ENCODE measurements at places on chromosomes 16 and 17.

GRCh38 chr17:44074231-44074910 lies 3.8 kb downstream of the G6PC3 start:
- no peak for DNase-seq

DNA sequence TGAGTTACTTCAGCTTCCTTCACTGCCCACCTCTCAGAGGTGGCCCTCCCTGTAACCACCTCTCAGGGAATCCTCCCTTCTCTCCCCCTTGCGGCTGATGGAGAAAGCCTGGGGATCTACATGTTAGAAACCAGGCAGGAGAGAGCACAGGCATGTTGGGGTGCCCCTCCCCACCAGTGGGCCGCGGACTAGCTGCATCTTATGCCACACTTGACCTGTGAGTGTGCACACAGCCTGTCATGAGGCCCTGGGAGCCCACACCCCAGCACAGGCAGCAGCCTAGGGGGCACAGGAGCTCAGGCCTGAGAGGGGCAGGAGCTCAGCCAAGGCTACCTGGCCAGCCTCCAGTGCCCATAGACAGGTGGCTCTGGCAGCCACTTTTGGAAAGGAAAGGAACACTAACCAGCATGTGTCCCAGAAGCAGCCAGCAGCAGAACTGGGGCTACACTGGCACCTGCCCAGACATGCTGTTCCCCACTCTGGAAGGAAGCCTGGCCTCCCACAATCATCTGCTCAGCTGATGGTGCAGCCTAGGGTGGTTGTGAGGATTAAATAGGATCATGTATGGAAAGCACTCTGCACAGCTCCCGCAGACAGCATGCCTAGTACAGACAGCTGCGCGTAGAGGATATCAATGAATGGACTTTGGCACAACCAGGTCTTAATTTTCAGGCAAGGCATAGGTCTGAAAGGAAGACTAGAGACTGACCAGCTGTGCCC lies 60.5 kb downstream of the TMEM132E start:
- DNase-seq = no peak

- DNase-seq = no peak
Measured at GRCh38 chr16:30394592-30395154, 547 bp upstream of the ZNF48 start.

DNA sequence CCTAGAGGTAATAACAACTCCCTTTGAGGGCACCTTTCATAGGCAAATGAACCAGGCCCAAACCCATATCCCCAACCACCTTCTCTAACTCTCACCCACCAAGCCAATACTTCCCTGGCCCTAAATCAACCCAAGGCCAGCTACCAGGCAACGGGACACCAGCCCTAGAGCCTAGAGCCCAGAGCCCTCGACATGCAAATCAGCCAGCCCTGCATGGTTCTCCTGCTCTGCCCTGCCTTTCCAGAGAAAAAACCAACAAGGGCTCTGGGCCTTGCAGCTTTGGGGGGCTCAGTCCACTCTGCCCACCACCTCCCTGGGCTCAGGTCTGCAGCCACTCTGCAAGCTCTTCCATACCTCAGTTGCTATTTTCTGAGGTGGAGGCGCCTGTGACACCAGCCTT lies 55.0 kb downstream of the PITPNM3 start:
- DNase-seq = no peak

GRCh38 chr16:27164352-27164751 lies 39.0 kb upstream of the KDM8 start:
- DNase-seq = no peak

DNA sequence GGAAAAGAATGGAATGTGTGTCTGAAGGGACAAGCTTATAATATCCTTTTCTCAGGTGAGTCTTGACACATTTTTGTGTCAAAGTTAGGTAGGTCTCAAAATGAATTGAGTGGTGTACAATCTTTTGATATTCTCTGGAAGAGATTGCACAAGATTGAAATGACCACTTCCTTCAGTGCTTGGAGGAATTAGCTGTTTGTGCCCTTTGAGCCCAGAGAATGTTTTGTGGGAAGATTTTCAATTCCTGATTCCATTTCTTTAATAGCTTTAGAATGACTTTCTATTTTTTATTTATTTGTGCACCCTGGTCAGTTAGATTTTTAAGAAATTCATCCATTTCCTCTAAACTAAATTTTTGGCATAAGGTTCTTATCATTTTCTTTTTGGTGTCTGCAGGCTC lies 1.6 kb upstream of the CCL13 start:
- no peak for DNase-seq

DNA sequence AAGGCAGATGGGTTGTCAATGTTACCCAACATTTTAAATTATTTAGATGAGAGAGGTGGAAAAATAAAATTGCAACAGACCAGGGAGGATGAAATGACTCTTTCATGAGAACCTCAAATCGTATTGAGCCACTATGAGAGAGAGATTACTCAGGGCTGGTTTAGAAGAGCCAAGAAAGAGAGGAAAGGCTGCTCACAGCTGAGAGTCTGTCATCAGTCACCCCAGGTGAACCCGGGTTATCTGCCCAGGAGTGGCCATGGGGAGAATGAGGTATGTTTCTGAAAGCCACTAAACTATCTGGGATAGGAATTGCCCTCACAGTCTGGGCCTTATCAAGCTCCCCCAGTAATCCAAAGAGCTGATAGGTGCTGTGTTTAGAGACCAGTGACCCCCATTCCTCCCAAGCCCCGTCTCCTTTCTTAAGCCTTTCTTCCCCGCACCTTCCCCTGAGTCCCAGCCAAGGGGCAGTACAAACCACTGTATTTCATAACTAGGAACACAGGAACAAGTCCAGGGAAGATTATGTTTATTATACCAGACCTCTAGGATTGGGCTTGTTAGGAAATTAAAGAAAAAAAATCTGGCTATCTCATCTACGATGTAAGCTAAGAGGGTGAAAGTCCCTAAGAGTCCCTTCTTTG lies 158.9 kb upstream of the NOL11 start:
- DNase-seq = no peak

GRCh38 chr17:75428543-75429469 lies 23.3 kb upstream of the GRB2 start:
- no peak for DNase-seq

- DNase-seq = no peak
Measured at GRCh38 chr17:50171371-50172071, 5.7 kb downstream of the SGCA start.

DNA sequence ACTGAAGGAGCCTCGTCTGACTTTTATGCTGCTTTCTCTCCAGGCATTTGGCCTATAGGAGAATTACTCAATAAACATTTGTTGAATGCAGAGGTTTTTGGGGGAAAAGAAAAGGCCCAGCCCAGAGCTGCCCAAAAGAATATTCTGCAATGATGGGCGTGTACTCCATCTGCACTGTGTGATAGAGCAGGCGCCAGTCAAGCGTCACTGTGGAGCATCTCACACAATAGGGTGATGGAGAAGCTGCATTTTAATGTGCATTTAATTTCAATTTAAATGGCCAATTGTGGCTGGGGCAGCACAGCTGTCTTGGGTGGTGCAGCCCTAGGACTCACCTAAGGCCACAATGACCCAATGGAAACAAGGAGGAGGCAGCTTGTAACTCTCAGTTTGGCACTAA lies 20.6 kb downstream of the GLYR1 start:
- no peak for DNase-seq

GRCh38 chr16:75061669-75062068 lies 54.9 kb downstream of the LDHD start:
- no peak for DNase-seq

- peak; percentile 64 for DNase-seq
Measured at GRCh38 chr16:11094075-11094856, 149.9 kb downstream of the CLEC16A start.

- DNase-seq = no peak
Measured at GRCh38 chr16:27311897-27312303, 1.9 kb upstream of the IL4R start.

DNA sequence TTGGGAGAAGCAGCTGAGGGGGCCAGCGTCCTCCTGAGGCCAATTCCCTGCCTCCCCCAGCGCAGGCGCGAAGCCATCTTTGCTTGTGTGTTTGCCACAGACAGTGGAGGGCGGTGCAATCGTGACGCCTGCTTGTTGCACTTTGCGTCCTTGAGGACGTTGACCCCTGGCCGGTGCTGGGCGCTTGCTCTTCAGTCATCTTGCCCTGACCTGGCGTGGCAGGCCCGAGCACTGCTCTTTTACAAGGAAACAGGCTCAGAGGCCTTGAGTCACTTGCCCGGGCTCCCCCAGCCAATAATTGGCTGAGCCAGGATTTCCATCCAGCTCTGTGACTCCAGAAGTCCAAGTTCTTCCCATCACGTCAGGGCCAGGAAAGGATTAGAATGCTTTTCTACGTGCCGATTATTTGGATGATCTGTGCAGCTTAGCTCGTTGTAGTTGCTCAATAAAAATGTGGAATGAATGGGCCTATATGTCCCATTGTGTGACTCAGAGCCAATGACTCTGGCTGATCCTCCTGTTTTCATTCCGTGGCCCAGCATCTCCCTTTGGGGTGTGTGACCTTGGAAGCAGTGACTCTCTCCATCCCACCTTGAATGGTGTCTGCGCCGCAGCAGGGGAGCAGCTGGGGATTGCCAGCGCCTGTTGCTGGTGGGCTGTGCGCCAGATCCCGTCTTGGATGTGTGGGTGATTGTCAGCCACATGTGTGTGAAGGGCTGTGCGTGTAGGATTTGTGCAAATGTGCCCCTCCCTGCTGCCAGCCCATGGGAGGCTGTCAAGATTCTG lies 214.1 kb downstream of the SEC14L1 start:
- no peak for DNase-seq

GRCh38 chr16:68275611-68276191 lies 11.4 kb downstream of the SLC7A6 start:
- DNase-seq = no peak

DNA sequence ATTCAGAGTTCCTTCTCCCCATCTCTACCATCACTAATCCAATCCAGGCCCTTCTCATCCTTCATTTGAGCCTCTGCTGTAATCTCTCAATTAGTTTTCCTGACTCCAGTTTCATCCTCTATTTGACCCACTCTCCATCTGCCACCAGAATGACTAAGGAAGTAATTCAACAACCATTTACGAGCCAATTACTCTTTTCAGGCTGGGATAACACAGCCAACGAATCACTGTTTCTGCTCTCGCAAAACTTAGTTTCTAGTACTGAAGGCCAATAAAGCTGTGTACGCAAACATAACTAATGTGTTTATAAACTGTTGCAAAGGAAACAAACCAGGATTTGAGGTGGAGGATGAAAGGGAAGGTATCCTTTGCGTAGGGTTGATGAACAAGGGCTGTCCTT lies 53.7 kb downstream of the MAP2K6 start:
- no peak for DNase-seq

DNA sequence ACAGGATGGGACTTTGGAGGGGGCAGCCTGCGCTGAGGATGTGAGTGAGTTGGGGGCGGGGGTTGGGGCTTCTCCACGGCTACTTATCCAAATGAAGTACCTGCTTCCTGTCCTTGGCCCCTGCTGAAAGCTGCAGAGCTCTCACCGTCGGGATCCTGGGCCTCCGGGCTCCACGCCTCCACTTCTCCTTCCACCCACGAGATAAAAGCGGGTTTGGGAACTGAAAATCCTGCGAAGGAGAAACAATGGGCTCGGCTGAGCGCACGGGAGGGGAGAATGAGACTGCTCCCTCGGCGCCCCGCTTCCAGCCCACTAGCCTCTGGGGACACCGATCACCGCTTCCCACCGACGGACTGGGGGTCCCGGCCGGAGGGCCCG lies 486 bp downstream of the ZNF785 start:
- no peak for DNase-seq

GRCh38 chr17:27157898-27158297 lies 136.0 kb upstream of the WSB1 start:
- no peak for DNase-seq

- DNase-seq = no peak
Measured at GRCh38 chr17:45231481-45232116, 9.9 kb downstream of the FMNL1 start.

- no peak for DNase-seq
Measured at GRCh38 chr16:16141784-16142396, 81.4 kb downstream of the ABCC6 start.

GRCh38 chr16:50088302-50088701 lies 22.5 kb downstream of the HEATR3 start:
- DNase-seq = no peak

- no peak for DNase-seq
Measured at GRCh38 chr16:72875291-72876031, 172.5 kb downstream of the ZFHX3 start.

- no peak for DNase-seq
Measured at GRCh38 chr16:28294201-28294600, 1.9 kb downstream of the SBK1 start.

- no peak for DNase-seq
Measured at GRCh38 chr17:61805399-61805798, 57.9 kb downstream of the BRIP1 start.

DNA sequence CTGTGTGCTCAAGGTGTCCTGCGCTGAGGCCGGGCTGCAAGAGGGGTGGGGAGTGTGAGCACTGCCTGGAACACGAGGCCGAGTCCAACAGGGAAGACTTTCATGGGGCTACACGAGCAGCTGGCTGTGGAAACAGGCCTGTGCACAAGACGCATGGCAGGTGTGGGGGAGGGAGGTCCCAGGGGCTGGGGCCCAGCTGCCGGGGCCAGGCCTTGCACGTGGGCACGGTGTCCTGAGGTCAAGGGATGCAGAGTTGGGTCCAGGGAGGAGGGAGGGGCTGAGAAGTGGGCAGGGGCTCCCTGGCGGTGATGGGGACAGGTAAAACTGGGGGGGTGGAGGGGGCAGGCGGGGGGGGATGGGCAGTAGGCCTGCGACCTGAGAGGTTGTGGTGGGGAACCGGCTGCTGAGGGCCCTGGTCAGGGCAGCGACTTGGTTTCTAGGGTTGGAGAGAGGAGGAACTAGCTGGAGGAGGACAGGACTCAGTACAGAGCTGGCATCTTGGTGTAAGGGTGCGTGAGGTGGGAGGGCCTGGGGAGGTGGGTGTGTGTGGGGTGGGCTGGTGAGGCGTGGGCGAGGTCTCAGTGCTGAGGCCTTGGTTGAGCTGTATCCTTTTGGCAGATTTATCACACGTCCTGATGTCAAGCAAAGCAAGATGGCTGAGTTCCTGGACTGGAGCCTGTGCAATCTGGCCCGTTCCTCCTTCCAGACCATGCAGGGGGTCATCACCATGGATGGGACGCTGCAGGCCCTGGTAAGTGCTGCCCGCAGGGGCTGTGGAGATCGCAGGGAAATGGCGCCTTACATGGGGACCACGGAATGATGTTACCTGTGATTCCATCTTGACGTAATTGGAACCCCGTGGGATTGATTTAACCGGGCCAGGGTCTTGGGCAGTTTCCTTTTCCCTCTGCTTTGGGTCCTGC lies 29.4 kb downstream of the TBCD start:
- no peak for DNase-seq

DNA sequence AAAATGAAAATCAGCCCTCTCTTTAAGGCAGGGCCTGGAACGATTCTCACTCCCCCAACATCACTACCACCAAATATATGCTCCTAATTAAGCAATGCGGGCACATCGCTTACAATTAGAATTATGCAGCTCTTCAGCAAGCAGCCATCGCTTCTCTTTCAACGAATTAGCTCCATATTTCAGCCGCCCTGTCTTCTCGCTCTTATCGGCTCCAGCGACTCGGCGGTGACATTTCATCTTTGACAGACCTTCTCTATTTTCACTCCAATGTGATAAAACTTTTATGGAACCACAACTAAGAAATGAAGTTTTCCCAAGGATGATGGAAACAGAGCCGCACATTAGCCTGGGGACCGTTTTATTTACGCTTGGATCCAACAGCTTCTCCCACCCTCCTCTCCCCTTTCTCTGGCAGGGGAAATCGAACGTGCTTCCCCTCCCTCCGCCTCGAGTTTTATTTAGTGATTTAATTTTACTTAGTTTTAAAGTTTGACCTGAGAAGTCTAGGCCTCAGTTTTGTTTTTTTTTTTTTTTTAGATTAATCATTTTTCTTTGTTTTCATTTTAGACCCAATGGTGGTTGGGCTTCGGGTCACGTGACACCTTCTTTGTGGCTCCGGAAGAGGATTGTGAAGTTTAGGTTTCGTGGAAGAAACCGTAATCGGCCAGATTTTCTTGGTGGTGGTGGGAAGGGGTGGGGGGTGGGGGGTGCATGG lies 3.1 kb upstream of the HOXB2 start:
- DNase-seq = peak; percentile 20

Measured in activated T-cell treated with anti-CD3 and anti-CD28 coated beads for 24 hours (primary cell).